ENCODE measurements at places on chromosomes 3 and 15. TPM values are rescaled to one million over a fixed set of nuclear protein-coding genes. Genes with fewer than 3 reads are reported as not detected.

IMPG2 gene
- total RNA-seq, result 0.32 TPM

FBXL22 gene
- not detected for total RNA-seq

DCUN1D1 gene
- 70.1 TPM for total RNA-seq

RABL3 gene
- total RNA-seq, result 15.2 TPM

SCG3 gene
- not detected for total RNA-seq

ACAN gene
- not detected for total RNA-seq

HRG gene
- total RNA-seq, result not detected

IL17RD gene
- 1.2 TPM for total RNA-seq

GOLGA8Q gene
- total RNA-seq, result not detected

HTR3E gene
- not detected for total RNA-seq
